ENCODE measurements at places on chromosomes 2 and 18.

DNA sequence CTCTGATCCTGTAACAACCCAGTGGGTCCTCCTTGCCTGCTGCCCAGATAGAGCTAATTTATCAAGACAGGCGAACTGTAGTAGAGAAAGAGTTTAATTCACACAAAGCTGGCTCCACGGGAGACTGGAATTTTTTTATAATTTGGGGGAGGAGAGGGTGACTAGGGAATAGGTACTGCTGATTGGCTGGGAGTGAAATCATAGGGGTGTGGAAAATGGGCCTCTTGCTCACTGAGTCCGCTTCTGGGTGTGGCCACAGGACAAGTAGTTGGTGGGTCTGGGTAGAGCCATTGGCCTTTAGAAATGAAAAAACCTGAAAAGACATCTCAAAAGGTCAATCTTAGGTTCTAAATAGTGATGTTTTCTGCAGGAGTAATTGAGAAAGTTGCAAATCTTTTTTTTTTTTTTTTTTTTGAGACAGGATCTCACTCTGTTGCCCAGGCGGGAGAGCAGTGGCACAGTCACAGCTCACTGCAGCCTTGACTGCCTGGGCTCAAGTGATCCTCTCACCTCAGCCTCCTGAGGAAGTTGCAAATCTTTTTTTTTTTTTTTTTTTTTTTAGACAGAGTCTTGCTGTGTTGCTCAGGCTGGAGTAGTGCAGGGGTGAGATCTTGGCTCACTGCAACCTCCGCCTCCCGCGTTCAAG is 14.4 kb upstream of the UGGT1 start:
- no peak for DNase-seq

DNA sequence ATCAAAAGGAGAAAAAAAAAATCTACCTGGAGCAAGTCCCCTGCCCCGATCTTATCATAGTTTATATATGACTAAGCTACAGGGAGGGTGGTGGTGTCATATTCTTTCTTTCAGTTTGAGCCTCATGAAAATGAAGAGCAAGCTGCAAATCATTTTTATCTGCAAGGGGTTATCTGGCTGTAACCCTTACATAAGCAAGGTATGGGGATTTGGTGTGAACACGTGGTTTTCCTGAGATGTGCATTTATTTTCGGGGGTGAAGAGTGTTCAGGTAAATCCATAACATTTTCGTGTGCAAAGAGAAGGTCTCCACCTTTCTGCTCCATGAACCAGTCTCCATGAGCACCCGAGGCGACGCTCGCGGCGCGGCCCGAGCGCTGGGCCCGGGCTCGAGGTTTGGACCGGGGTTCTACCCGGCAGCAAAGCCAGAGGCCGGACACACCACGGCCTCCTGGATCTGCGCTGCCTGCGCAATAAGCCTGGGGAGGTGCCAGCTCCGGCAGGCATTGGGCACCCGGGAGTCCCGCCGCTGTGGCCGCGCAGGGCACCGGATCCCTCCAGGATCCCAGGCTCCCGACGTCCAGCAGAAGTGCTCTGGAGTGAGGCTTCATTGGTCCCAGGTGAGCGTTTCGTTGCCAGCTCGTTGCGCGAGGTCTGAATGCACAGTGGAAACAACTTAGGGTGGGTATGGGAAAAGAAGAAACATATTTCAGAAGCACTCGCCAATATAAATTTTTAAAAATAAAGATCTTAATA is 36.1 kb upstream of the GPD2 start:
- peak; percentile 31 for DNase-seq

DNA sequence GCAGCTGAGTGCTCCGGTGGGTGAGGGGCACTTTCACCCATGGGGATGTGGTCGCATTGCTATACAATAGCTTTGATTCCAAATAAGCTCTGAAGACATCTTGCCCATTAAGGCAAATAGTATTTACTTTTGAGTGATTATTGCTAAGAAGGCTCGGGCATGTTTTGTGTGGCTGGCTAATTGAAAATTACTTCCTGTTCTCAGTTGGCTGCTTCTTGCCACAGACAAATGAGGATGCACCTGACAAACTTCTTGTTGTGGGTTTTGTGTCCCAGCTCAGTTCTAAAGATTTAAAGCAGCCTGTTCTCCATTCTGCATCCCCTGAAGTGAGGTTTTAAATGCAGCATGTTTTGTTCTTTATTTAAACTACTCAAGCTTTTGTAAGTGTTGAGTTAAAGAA is 88.3 kb downstream of the KCNS3 start:
- DNase-seq: no peak

- DNase-seq: no peak
Observed at GRCh38 chr18:34661464-34662087, 48.5 kb upstream of the DTNA start.

GRCh38 chr2:16520891-16521290 is 144.7 kb downstream of the CYRIA start:
- DNase-seq: no peak

DNA sequence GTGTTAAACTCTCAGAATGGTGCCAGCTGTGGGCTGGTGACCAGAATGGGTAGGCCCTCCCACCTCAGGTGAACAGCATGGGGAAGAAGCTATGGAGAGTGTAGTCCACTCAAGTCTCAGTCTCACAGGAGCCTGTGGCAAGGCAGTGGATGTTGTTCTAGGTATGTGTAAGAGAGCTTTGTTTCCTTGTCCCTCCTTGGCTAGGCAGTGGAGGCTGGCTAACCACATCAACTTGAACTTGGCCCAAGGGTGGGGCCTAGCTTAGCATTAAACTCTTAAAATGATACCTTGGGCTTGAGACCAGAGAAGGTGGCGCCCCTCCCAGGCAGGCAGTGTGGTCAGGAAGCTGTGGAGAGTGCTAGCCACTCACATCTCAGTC is 53.2 kb upstream of the SLC4A10 start:
- DNase-seq: no peak

DNA sequence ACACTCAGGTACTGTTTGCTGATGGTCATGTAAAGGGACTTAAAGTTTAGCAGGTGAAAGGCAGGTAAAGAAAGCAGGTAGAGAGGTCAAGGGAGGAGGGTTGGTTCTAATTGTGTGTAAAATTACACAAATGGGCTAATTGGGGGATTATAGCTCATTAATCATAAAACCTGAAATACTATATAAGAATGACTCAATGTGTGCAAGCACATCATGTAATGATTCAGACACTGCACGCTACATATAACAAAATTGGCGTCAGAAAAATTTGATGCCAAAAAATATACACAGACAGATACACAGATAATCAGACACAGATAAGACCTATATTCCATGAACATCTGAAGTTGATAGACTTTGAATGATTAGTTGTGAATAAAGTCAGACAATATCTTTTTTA is 120.7 kb upstream of the LMAN1 start:
- DNase-seq: no peak

DNA sequence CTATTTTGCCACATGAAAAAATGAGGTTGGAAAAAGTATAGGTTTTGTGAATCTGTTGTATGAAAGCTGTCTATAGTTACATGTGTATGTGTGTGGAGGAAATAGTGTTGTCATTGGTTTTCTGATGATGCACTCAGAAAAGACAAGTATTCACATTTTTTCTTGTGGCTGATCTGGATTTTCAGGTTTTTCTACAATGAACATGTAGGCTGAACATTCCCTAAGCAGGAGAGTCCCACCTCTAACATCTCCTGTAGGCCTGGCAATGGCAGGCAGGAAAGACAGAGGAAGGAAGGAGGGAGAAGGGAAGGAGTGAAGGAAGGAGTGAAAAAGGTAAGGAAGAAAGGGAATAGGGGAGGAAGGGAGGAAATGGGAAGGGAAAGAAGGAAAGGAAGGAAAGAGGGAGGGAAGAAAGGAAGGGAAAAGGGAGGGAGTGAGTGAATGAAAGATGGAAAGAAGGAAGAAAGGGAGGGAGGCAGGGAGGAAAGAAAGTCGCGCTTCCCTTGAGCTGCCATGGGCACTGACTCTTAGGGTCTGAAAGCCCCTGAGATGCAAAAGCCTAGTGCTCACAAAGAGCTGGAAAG is 495 bp upstream of the IL36RN start:
- DNase-seq: no peak

GRCh38 chr2:199488772-199489400 is 31.1 kb upstream of the SATB2 start:
- no peak for DNase-seq

DNA sequence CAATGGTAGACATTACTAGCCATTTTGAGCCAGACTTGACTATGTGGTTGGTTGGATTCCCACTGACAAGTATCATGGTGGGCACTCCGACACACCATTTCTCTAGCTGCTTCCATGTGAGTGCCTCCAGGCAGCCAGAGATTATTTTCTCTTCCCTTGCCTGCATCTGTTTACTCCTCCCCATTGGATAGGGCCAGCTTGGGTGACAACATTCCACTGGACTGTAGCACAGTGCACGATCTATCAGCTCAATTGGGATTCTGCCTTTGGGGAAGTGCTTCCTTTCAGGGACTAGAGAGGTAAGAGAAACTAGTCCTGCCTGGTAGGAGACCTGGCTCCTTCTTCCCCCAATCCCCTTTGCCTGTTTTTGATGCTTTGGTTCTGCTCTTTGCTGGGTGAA is 49.0 kb upstream of the MAP4K3 start:
- DNase-seq: no peak

- no peak for DNase-seq
Observed at GRCh38 chr2:46045888-46046287, 251.3 kb upstream of the EPAS1 start.

- peak; percentile 22 for DNase-seq
Observed at GRCh38 chr2:205766779-205767359, 84.6 kb downstream of the NRP2 start.
